Left ventricle myocardium inferior (tissue), 1 donor: ENCODE measurements at places on chromosomes 7 and 10. TPM values are rescaled to one million over a fixed set of nuclear protein-coding genes. Genes with fewer than 3 reads are reported as not detected.

- no peak overlapping the region for H3K4me3 ChIP-seq
- no peak for DNase-seq
- H3K36me3 ChIP-seq: no peaks in the 10 kb centered on the region
- H3K27me3 ChIP-seq: no peaks in the 10 kb centered on the region
These were observed 77.9 kb upstream of the GRB10 start for GRCh38 chr7:50860598-50860997.

FAM25C gene
- total RNA-seq: not detected

OR9A2 gene
- total RNA-seq: not detected

DNA sequence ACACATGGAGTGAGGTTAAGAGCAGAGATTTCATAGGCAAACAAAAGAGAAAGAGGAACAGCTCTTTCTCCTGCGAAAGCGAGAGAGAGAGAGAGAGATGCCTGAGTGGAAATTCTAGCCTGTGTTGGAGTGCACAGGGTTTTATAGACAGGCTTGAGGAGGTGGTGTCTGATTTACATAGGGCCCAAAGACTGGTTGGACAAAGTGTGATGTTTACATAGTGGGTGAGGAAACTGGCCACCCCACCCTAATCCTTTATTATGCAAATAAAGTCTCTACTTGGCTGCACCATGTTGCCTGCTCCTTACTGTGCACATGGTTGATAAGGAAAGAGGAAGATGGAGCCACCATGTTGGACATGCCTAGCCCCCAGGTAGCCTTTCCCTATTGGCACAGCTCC lies 967.8 kb upstream of the SORCS1 start:
- H3K36me3 ChIP-seq: no peaks in the 10 kb centered on the region
- no peaks in the 10 kb centered on the region for H3K4me1 ChIP-seq
- H3K27ac ChIP-seq: no peak overlapping the region
- no peaks in the 10 kb centered on the region for H3K27me3 ChIP-seq
- no peak for DNase-seq

- H3K4me1 ChIP-seq: peaks cover 48% of the 10 kb centered on the region
- no peak for DNase-seq
- no peaks in the 10 kb centered on the region for H3K36me3 ChIP-seq
- no peaks in the 10 kb centered on the region for H3K27me3 ChIP-seq
- no peak overlapping the region for H3K27ac ChIP-seq
These were observed 222.4 kb downstream of the AUTS2 start for GRCh38 chr7:69820479-69821192.

CCDC126 gene
- 8.9 TPM for total RNA-seq

DNA sequence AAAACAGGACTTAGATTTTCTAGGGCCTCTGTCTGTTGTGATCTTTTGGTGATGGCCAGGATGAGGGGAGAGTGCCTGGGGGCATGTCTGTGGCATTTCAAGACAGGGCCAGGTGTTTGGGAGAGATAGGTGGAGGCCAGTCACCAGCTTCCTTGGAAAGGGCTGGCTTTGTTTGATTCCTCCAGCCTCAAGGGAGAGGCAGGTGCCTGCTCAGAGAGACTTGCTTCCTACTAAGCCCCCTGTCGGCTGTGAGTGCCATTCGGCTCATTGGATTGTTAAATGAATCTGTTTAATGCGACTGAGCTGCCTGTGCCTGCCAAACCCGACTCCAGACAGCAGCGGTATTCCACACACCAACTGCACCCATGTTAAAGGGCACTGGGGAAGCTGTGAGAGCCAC lies 304.1 kb upstream of the COBL start:
- no peak overlapping the region for H3K27ac ChIP-seq
- no peaks in the 10 kb centered on the region for H3K4me1 ChIP-seq
- no peak for DNase-seq
- no peaks in the 10 kb centered on the region for H3K27me3 ChIP-seq
- no peak overlapping the region for H3K4me3 ChIP-seq
